Motor neuron (in vitro differentiated cells): ENCODE measurements at places on chromosomes 11 and 22. TPM values are rescaled to one million over a fixed set of nuclear protein-coding genes. Genes with fewer than 3 reads are reported as not detected.

APOA4 gene
- not detected in 2 replicates for total RNA-seq

IL10RA gene
- 0.43 and 0.46 TPM in 2 replicates for total RNA-seq

B3GAT1 gene
- total RNA-seq = 19.6 and 20.3 TPM in 2 replicates

TSPAN18 gene
- 18.9 and 19.3 TPM in 2 replicates for total RNA-seq

ADAMTS15 gene
- total RNA-seq = 55.3 and 69.1 TPM in 2 replicates

PNPLA3 gene
- 5.8 and 6.0 TPM in 2 replicates for total RNA-seq

CHEK1 gene
- 10.9 and 14.1 TPM in 2 replicates for total RNA-seq

ATXN10 gene
- 67.7 and 90.5 TPM in 2 replicates for total RNA-seq

LRRC51 gene
- total RNA-seq = 3.6 and 8.4 TPM in 2 replicates

CASP4 gene
- total RNA-seq = 54.5 and 58.2 TPM in 2 replicates

CCDC83 gene
- 0.13 TPM in 1 of 2 replicates, not detected in the other for total RNA-seq

HOATZ gene
- 0.19 and 0.29 TPM in 2 replicates for total RNA-seq

TUB gene
- 57.2 and 60.9 TPM in 2 replicates for total RNA-seq

GRIA4 gene
- 28.3 and 45.7 TPM in 2 replicates for total RNA-seq

THRSP gene
- 0.61 TPM in 1 of 2 replicates, not detected in the other for total RNA-seq

CHRM4 gene
- 1.7 and 1.8 TPM in 2 replicates for total RNA-seq

NXPE4 gene
- total RNA-seq = not detected in 2 replicates

SYCE3 gene
- total RNA-seq = not detected in 2 replicates

DERL3 gene
- 4.0 and 6.3 TPM in 2 replicates for total RNA-seq

LAYN gene
- 0.36 and 0.50 TPM in 2 replicates for total RNA-seq

MMP13 gene
- not detected in 2 replicates for total RNA-seq

CASP1 gene
- 0.31 TPM in 1 of 2 replicates, not detected in the other for total RNA-seq

IL17REL gene
- 0.07 TPM in 1 of 2 replicates, not detected in the other for total RNA-seq

SC5D gene
- 53.8 and 55.9 TPM in 2 replicates for total RNA-seq

PLEKHB1 gene
- total RNA-seq = 6.0 and 9.7 TPM in 2 replicates

NLRP14 gene
- total RNA-seq = 0.32 and 0.46 TPM in 2 replicates

NRXN2 gene
- total RNA-seq = 105 and 120 TPM in 2 replicates

SLC22A12 gene
- total RNA-seq = 0.93 TPM in 1 of 2 replicates, not detected in the other

FOLR2 gene
- total RNA-seq = not detected in 2 replicates

OR52A1 gene
- 0.05 and 0.31 TPM in 2 replicates for total RNA-seq

BTG4 gene
- not detected in 2 replicates for total RNA-seq

MS4A4A gene
- 0.33 TPM in 1 of 2 replicates, not detected in the other for total RNA-seq

MRGPRX3 gene
- total RNA-seq = not detected in 2 replicates
